HCEC 1CT (cell line): ENCODE measurements at places on chromosomes 7 and 10.

- DNase-seq = no peak
Observed at GRCh38 chr7:3078514-3078913, 34.8 kb upstream of the CARD11 start.

DNA sequence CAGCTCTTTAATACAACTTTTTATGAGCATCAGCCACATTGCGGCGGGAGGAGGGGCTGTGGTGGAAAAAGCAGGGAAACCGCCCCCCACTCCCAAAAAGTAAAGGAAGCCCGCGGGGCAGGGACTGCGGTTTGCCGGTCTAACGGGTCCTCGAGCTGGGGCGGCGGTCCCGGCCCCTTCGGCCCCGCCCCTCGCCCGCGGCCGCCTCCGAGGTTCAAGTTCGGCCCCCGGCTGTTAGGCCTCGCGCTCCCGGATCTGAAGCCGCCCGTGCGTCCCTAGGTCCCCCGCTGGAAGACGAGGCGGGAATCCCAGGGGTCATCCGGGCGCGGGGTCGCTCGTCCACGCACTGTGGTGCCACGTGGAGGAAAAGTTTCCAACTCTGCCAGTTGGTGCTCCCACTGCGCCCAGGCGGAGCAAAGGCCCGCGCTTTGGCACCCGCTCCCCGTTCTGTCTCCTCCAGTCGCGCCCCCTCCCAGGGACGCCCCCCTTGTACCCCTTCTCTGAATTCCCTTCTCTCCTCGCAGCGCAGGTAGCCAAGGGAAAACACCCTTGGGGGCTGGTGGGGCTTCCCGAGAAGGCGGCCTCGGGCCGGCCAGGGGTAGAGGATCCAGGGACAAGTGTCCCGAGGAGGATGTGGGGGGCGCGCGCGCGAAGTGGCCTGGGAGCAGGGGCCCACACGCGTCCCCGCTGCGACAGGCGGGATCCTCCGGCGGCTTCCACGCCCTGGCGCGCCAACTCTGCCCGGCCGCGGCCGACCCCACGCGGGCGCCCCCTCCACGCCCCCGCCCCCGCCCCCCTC lies 798 bp upstream of the AUTS2 start:
- no peak for DNase-seq

DNA sequence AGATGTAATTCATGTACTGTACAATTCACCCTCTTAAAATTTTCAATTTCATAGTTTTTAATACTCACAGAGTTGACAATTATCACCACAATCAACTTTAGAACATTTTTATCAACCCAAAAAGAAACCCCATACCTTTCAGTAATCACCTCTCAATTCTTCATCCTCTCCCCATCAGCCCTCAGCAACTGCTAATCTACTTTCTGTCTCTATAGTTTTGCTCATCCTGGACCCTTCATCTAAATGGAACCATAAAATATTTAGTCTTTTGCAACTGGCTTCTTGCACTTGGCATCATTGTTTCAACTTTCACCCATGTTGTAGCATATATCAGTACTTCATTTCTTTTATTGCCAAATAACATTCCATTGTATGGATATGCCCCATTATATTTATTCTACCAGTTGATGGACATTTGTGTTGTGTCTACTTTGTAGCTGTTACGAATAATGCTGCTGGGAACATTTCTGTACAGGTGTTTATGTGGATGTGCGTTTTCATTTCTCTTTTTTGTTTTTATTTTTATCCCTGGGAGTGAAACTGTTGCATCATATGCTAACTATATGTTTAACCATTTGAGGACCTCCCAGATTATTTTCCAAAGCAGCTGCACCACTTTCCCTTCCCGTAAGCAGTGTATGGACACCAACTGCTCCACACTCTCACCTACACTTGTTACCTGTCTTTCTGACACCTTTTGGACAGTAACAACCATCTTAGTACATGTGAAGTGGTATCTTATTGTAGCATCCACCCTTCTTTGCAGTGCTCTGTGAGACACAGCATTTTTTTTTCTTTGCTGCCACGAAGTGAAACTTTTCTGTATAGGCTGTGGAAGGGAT lies 65.4 kb upstream of the APBB1IP start:
- no peak for DNase-seq

DNA sequence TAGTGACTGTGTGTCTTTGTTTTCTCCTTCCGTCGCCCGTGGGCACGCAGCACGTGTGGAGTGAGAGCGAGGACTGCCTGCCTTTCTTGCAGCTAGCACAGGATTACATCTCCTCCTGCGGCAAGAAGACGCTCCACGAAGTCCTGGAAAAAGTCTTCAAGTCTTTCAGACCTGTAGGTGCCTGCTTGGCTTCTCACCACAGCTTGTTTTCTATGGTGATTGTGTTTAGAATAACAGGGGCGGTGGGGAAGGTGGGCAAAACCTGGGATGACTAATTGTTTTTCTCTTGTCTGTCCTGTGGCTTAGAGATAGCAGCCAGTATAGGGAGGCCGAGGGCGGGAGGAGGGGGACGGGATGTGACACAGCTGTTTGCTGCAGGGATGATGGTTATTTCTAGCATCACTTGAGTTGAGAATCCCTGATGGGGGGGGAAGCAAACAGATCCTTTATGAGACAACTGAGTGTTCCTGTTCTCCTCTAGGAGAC lies 11.4 kb downstream of the MTURN start:
- DNase-seq = no peak

GRCh38 chr10:67770537-67770936 lies 67.5 kb downstream of the DNAJC12 start:
- DNase-seq = no peak

DNA sequence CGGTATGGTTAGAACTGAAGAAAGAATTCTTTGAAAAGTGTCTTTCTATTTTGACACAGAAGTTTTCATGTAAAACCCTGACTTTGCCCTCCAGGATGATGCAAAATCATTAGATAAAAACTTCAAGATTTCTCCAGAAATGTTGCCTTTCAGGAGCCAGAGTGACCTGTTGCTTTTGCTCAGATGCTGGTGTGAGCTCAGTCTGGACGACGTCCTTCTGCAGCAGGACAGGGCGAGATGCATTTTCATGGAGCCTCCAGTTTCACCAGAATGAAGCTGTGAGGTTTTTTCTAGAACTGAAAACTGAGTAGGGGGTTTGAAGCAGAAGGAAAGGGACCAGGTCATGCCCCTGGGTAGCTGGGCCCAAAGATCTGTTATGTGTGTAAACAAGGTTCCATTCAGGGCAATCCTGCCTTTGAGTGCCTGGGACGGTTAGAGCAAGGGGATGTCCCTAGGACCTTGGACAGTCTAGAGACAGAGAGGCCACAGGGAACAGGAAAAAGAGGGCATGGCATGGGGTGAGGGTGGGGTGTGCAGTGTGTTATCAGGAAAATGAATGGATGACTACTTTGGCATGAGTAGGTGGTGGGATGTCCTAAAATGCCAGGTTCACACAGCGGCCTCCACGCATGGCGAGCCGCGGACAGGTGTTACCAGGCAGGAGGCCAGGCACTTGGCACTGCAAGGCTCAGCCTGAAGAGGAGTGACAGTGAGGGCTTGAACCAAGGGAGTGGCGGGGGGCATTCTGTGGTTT lies 356.3 kb downstream of the CXCL12 start:
- no peak for DNase-seq

DNA sequence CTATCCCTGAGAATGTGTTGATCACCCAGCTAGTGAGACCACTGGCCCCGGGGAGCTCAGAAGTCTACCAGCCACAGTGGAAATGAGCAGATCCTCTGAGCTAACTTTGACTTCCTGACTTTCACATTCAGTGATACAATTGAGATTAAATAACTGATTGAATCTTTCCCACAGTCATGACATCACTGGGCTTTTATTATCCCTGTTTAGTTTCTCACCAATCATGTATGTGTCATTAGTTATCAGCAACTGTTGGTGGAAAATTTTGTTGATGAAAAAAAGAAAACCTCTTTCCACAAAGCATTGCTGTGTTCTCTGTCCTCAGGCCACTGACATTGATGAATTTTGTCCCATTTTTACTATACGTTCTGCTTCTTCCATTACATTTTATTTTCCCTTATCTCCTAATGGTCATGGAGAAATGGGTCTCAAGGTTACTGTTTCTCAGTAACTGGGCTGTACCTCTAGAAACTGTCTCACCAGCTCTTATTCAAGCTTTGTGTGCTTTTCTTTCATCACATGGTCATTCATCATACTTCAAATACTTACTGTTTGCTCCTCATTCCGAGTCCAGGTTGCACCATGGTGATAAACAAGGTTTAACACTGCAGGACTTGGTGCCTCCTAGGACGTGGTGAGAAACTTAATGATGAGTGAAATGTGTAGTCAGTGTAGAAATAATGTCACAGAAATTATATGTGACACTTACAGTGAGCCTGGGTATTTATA lies 304.7 kb downstream of the CDK14 start:
- no peak for DNase-seq

GRCh38 chr10:131817866-131818509 lies 82.8 kb upstream of the PPP2R2D start:
- no peak for DNase-seq

- no peak for DNase-seq
Observed at GRCh38 chr7:135741905-135742304, 6.7 kb downstream of the FAM180A start.

- DNase-seq = no peak
Observed at GRCh38 chr10:116716381-116716780, 26.0 kb downstream of the HSPA12A start.

DNA sequence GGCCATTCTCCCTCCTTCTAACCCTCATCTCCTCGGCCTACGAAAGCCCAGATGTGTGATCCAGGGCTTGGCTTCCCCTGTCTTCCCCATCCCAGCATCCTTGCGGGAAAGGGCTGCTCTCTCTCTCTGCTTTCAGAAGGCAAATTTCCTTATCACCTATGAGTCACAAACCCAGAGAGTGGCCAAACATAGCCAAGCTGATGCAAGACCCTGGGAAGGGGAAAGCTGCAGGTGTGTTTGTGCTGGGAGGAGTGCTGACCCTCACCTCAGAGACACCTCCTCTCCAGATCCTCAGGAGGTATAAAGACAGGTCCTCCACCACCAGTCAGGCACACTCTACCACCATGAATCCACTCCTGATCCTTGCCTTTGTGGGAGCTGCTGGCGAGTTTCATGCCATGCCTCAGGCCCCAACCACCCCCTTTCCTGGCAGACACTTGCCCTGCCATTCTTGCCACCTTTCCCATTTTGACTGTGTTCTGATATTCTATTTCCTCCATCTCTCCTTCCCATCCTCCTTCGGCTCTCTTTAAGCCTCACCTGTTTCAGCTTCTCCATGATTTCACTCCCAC lies 10.6 kb upstream of the PRSS2 start:
- no peak for DNase-seq
